ENCODE measurements at places on chromosomes 4 and X. TPM values are rescaled to one million over a fixed set of nuclear protein-coding genes. Genes with fewer than 3 reads are reported as not detected.

The MAGEC2 gene
- total RNA-seq, result not detected

The ARHGAP4 gene
- 0.57 TPM for total RNA-seq

The GPAT3 gene
- 0.82 TPM for total RNA-seq

The SAGE1 gene
- total RNA-seq, result not detected

The CT47B1 gene
- total RNA-seq, result not detected

The SPANXC gene
- total RNA-seq, result 201 TPM

The ACE2 gene
- total RNA-seq, result not detected

The SPINK2 gene
- total RNA-seq, result not detected

The ADRA2C gene
- 0.42 TPM for total RNA-seq

All from HFFc6 (cell line).